Astrocyte of the cerebellum (primary cell): ENCODE measurements at places on chromosomes 11 and 22.

DNA sequence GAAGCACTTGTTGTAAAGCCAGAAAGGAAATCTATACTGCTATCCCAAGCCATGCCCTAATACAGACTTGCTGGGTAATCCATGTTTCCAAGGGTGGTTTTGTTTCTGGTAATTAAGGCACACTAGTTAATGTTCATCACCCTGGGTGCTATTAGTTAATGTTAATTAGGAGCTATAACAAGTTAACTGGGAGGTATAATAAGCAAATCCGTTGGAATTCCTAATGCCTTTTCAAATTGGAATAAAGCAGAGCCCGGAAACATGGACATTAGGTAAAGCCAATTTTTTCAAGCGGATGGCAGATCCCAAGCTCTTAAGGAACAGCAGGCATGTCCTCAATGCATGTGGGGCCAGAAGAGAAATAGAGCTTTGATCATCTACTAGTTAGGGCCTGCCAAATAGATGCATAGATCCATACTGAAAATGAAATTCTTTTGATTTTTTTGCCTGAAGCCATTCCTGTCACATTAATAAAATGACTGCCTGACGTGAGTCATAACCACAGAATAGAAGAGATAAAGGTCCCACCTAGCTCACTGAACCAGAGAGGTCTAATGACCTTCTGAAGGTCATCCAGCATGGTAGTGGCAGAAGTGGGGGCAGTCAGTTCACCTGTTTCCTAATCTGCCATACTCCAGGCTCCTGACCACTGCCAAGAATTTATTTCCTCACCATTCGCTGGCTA lies 28.5 kb upstream of the CCDC34 start:
- no peak for DNase-seq

GRCh38 chr11:122230385-122230755 lies 114.4 kb upstream of the BLID start:
- no peak for DNase-seq

DNA sequence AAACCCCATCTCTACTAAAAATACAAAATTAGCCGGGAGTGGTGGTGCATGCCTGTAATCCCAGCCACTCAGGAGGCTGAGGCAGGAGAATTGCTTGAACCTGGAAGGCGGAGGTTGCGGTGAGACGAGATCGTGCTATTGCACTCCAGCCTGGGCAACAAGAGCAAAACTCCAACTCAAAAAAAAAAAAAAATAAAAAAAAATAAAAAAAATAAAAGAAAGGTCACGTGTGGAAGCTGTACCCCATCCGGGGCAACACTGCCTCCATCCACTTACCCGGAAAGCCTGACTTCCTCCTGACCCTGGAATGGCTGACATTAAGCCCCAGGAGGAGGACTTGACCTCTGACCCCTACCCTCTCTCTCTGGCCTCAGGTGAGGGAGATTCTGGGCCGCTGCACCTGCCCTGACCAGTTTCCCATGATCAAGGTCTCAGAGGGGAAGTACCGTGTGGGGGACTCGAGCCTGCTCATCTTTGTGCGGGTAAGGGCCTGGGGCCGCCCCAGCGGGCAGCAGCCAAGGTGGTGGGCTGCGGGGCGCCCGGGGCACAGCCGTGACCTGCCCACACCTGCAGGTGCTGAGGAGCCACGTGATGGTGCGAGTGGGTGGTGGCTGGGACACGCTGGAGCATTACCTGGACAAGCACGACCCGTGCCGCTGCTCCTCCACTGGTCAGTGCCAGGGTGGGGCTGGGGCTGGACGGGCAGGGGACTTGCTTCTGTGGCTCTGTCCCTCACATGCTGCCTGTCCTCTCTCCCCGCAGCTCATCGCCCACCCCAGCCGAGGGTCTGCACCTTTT lies 3.8 kb downstream of the GAS2L1 start:
- DNase-seq: no peak

- DNase-seq: no peak
These were observed 20.1 kb downstream of the TMPRSS13 start for GRCh38 chr11:117908959-117909610.

- peak; percentile 19 for DNase-seq
These were observed 87.3 kb upstream of the DBX1 start for GRCh38 chr11:20247591-20248007.

DNA sequence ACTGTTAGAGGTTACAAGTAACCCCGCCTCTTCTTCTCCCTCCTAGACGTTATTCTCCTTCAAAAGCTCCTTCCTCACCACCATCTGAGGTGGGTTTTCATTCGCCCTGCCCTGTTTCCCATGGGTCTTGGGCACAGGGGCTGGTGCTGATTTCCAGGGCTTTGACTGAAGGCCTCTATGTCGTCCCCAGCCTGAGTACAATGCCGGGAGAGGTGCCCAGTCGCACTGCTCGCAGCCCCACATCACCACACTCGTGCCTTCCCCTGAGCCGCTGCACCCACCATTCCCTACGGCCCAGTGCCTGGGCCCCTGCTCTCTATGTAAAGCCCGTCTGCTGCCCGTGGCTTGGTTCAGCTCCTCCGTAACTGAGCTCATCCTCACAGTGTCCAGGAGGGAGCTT lies 169.8 kb downstream of the DSCAML1 start:
- DNase-seq: no peak

DNA sequence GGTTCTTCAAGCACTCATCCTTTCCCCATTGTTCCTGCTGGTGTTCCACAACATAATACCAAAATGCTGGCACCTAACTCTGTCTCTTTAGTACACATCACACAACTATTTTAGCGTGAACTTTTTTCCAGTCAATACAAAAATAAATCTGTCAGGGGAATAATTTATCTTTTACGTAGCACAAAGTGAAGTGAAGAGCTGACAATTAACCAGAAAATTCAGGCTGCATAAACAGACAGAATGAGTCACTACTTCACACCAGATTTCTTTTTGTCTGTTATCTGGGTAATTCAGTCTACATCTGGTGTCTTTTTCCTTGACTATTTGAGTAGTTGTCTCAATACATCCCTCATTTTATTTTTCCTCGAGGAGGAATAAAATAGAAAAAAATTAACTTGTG lies 7.9 kb upstream of the ETS1 start:
- DNase-seq: no peak

DNA sequence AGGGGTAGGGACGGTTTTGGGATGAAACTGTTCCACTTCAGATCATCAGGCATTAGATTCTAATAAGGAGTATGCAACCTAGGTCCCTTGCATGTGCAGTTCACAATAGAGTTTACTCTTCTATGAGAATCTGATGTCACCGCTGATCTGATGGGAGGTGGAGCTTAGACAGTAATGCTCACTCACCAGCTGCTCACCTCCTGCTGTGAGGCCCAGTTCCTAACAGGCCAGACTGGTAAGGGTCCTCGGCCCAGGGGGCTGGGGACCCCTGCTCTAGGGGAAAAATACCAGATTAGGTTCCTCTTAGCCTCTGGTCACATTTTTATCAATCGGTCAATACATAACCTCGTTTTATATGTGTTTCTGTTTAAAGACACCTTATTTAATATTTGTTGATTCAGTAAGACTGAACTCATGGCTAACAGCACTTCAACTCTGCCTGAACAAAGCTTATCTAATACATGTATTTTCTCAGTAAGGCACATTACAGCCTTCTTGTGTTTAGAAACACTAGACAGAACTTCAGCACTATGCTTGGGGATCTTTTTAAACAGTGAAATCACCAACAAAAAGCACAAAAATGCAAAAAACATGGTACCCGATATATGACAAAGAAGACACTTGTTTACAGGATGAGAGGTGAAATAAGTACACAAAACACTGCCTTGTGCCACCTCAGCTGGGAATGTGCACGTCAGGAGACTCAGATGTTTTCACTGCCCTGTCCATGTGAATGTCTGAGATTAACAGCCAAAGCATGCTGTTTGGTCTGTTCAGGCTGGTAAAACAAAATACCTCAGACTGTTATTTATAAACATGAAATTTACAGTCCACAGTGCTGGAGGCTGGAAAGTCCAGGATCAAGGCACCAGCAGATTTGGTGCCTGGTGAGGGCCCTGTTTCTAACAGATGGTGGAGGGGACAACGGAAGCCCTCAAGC lies 107.5 kb downstream of the USP35 start:
- DNase-seq: no peak

DNA sequence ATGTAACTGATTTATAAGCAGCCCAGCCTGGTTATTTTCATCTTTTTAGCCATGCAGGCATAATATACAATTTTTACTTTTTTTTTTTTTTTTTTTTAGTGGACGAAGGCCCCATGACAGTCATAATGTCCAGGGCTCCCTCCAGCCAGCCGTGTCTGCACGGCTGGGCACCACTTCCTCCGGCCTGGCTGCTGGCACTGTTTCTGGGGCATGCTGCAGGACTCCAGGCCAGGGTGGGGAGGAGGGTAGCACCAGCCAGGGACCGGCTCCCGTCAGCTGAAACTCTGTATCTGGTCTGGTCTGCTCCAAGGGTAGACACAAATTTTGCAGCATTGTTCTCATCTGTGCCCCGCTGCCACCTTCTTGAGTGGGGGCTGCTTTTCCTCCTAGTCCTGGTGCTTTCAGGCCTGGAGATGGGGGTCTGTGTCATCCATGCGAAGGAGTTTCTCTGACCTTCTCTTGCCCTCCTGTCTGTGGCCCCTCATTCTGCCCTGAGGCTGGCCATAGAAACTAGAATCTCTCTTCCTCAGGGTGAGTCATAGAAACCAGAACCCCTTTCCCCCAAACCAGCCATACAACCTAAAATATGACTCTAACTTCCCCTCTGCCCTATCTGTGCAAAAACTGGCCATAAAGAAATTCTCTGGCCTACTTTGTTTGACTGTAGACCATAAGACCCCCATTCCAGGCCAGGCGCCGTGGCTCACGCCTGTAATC lies 9.2 kb upstream of the RRP7A start:
- DNase-seq: no peak

GRCh38 chr22:43658823-43659222 lies 153.3 kb downstream of the EFCAB6 start:
- DNase-seq: no peak

DNA sequence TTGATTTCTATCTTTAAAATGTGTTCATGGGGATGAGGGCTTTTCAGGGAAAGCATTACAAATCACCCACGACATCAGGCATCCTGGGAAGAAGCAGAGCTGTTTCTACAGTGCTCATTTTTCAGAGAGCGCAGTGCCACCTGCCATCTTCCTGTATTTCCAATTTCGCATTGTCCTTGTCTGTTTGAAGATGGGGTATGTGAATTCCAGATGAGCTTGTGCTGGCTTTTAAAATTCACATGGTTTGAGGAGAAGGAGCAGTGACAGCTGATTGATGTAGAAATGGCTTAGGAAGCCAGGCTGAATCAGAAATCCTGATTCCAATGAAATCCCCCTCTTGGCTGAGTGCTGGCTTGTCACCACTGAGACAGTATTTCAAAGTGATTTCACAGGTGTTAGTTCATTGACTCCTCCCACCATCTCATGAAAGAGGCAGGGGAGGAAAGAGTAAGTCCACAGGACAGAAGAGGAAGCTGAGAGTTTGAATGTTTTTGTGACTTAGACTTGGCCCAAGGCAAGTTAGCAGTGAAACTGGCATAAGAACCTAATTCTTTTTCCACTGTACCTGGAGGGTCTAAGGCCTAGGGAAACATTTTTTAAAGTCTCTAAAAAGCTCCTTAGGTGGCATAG lies 344.6 kb upstream of the C11orf87 start:
- no peak for DNase-seq

GRCh38 chr11:29324328-29324727 lies 692.5 kb downstream of the KCNA4 start:
- no peak for DNase-seq

DNA sequence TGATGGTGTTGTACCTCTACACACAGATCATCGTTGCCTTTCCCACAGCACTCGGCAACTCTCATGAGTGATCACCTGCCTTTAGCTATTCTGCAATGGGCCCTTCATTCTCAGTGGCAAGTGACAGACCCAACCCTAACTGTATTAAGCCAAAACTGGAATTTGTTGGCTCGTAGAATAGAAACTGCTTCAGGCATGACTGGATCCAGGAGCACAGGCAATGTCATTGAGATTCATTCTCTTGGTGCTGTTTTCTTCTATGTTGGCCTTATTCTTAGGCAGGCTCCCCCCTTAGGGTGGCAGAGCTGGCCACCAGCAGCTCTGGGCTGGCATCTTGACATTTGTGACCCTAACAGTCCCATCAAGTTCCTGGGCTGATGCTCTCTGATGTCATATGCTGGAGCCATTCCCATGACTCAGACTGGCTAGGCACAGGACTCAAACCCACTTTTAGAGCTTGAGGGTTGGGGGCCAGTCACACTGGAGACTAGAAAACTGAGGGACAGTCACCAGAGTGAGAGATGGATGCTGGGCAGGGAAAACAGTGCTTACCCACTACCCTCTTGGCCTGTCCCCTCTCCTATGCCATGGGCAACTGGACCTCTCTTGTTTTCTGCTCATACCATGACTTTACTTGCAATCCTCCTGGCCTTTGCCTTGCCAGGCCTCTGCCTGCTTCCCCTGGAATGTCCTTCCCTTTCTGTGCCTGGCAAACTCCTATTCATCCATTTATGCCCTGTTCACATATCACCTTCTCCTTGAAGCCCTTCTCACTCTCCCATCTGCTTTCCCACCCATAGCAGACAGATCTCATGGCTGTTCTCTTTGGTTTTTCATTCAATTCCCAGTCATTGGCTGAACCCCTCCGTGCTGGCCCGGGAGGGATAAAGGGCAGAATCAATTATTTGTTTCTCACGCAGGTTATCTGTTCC lies 7.1 kb upstream of the CDC42EP2 start:
- no peak for DNase-seq

- DNase-seq: no peak
These were observed 100.6 kb downstream of the DLG2 start for GRCh38 chr11:85526564-85526963.

DNA sequence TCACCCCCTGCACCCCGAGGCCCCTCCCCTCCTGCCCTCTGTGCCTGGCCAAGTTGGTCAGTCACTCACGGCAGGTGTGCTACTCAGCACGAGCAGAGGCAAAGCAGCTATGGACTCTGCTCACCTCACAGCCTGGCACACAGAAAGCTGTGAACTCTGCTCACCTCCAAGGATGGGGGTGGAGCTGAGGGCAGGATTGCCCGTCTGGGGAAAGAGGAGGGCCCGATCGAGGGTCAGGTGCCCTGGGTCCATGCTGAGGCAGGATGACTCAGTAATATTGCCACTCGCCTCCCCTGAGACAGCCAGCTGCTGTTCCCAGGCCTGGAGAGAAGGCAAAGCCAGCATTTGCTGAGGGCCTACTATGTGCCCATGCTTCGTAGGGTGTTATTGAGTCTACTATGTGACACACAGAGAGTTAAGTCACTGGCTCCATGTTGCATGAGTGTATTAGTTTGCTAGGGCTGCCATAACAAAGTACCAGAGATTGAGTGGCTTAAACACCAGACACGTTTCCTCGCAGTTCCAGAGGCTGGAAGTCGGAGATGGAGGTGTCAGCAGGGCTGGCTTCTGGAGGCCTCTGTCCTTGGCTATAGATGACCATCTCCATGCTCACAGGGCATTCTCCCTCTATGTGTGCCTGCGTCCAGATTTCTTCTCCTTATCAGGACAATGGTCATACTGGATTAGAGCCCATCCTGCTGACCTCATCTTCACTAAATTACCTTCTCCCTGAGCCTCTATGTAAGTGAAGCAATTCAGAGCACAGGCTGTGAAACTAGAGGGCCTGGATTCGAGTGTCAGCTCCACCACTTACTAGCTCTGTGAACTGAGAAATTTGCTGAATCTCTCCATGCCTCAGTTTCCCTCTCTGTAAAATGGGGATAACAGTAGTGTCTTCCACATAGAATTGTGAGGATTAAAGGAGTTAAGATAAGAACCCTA lies 13.2 kb upstream of the TSKU start:
- no peak for DNase-seq
